Left lung (tissue), 14 donors: ENCODE measurements at places on chromosomes 12 and 14. TPM values are rescaled to one million over a fixed set of nuclear protein-coding genes. Genes with fewer than 3 reads are reported as not detected.

DNA sequence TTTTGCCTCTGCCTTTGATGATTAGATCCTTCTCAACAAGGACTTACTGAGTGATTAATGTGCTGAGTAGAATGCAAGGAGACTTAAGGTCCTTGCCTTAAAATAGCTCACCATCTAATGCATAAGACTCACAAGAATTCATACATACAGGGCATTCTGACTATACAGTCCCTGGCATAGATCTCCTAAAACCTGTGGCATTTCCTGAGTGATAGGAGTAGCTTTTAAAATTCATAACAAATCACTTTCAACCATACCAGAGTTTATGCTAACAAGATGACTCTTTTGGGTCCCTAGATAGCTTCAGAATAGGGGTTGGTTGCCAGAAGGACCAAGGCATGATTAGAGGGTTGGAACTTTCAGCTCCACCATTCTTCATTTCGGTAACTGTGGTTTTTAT is 48.8 kb downstream of the STXBP6 start:
- DNase-seq = no peak

The PIP4K2C gene
- 17.0 TPM for polyA plus RNA-seq

The AGAP2 gene
- polyA plus RNA-seq = 0.52 TPM

The MON2 gene
- polyA plus RNA-seq = 90.8 TPM

The TCL1A gene
- polyA plus RNA-seq = 1.7 TPM

DNA sequence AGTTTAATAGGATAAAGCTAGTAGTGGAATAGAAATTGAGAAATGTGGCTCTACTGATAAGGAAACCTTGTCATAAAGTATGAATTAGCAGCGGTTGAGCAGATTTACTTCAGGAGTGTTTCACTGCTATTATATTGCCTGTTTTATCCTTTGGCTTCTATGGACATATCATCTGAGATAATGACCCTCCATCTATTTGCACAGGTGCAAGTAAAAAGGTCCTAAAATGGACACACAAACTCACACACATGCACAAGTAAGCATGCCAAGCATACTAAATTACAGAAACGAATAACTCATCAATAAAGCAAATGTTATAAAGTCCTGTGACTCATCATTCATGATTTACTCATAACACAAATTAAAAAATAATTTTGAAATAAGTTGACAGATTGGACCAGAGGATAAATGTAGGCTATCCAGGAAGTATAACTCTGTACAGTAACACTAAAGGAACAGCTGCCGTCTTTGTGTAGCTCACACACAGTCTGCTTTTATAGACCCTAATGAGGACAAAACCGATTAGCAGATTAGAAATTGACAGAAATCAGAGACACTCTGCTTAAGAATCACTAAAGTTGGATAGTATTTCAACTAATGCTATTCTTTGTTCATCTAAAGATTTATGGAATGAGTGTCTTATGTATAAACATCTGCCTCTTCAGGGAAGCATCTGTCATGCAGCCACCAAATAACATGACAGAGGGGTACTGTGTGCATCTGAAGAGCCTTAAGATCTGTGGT is 73.9 kb downstream of the SYT1 start:
- no peak for DNase-seq

DNA sequence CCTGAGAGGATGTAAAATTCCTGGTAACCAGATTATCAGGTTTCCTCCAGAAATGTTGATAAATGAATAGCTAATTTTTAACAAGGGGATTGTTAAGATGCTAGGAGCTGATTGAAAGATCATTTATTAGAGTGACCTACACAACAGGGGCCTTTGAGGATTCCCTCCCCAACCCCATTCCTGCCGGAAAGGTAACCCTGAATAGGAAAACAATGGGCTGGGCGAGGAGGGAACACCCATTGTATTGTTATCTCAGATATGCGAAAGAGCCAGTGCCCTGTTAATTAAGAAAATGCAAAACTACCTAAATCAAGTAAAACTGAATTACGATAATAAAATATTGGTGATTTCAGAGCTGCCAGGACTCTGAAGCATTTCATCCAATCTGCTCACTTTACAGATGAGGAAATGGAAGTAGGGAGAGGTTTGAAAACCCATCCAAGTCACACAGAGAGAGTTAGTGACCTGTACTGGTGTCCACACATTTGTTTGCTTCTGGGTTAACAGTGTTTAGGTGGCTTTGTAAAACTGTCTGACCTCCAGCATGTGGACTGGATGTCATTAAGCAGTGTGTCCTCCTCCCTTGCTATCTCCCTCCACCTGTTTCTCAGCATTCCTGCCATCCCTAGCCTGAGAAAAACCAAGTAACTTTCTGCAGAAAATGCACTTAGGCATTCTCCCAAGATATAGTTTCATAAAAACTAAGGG is 214.8 kb downstream of the TTC6 start:
- no peak for DNase-seq

DNA sequence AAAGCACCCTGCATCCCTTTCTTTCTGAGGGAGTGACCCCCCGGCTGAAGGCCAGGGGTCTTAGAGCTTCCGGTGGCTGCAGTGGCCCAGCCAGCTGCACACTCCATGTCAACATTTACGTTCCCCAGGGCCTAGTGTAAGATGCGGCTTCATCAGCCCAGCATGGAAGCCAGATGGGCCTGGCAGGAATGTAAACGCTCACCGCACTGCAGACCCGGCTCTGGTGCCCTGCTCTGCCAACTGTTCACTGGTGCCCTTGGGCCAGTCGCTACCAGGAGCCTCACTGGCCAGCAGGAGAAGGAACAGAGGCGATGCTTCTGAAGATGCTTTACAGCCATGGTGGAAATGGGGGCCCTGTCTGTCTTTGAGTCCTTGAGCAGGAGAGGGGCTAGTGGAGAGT is 8.6 kb upstream of the TMEM119 start:
- no peak for DNase-seq

- no peak for DNase-seq
These were observed 6.7 kb downstream of the RPH3A start for GRCh38 chr12:112798048-112798760.

GRCh38 chr12:89890161-89890560 is 181.5 kb upstream of the ATP2B1 start:
- no peak for DNase-seq

DNA sequence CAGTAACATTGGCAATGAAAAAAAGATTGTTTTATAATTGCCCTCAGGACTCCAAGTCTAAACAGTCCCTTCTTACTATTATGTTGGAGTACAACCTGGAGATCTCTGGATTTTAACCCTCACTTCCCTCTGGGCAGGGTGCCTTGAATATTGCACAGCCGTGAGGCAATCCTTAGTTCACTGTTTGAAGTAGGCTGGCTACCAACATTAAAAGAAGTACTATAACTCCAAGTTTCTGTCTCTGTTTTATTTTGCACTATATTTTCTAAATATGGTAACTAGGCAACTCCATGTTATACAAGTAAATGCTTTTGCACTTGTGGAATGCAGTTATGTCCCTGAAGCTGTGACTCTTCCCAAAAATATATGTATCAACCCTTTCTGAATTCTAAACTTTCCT is 490.7 kb downstream of the EGLN3 start:
- no peak for DNase-seq

The KCNK13 gene
- 0.25 TPM for polyA plus RNA-seq

The KRT75 gene
- not detected for polyA plus RNA-seq

GRCh38 chr12:56299308-56299852 is 750 bp downstream of the CS start:
- peak; percentile 19 for DNase-seq

The MORN3 gene
- polyA plus RNA-seq = 1.6 TPM

The GNB3 gene
- polyA plus RNA-seq = 5.4 TPM

The ULK1 gene
- polyA plus RNA-seq = 30.3 TPM

GRCh38 chr12:4353785-4354208 is 25.7 kb downstream of the FGF23 start:
- DNase-seq = peak; percentile 2

DNA sequence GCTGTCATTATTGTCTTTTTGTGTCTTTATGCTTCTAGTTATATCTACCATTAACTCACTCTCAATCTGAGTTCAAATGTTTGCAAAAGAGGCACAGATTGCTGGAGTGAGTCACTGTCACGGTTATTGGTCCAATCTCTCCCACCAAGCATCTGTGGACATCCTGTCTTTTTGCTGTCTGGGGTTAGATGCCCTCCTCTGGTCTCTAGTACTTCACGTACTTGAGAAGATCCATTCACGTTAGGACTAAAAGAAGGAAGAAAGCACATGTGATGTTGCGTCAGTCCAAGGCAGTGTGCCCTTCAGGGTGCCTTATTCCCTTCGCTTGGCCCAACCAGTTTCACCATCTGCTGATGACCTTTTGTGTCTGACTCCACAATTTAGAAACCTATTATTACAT is 72.3 kb upstream of the STXBP6 start:
- DNase-seq = no peak

DNA sequence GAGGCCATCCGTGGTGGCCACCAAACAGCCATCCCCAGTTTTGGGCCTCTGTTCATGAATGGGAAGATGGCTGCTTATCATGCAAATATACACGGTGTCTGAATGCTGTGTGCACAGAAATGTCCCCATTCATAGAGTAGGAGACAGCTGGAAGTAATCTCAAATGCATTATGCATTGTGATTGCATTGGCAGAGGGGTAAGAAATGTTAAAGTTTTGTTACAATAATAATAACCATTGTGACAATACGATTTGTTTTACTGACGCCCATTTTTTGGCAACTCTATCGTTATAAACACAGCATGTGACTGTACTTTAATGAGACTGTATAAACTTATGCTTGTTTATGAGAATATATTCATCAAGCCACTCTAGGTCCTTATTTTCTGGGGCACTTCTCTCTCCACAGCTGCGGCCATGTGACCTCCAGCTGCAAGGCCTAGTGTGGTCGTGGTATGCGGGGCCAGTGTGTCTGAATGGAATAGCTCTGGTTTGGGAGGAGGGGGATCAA is 474.3 kb downstream of the VRK1 start:
- no peak for DNase-seq

The NKX2-8 gene
- not detected for polyA plus RNA-seq

DNA sequence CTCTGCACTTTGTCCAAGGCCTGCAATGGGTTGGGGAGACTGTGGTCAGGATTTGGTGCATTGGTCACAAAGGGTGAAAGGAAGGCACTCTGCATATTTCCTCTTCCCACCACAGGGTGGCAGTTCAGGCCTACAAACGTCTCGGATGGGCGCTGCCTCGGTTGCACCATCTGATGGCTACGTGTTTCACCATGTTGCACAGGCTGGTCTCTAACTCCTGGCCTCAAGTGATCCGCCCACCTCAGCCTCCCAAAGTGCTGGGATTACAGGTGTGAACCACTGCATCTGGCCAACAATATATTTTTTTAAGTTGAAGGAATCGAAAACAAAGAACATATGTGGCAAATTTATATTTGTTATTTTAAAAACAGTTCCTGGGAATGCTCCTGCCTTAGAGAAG is 35.1 kb downstream of the TMBIM6 start:
- DNase-seq = peak; percentile 66

- peak; percentile 93 for DNase-seq
These were observed 109.9 kb downstream of the NCOR2 start for GRCh38 chr12:124457287-124458219.

GRCh38 chr12:100474617-100475016 is 951 bp downstream of the NR1H4 start:
- no peak for DNase-seq

GRCh38 chr12:96070670-96071279 is 35.4 kb upstream of the LTA4H start:
- DNase-seq = no peak

The MYBPC1 gene
- 0.20 TPM for polyA plus RNA-seq

The PTGES3 gene
- polyA plus RNA-seq = 292 TPM

- no peak for DNase-seq
These were observed 1600.5 kb upstream of the SEL1L start for GRCh38 chr14:83133981-83134645.

- no peak for DNase-seq
These were observed 20.4 kb upstream of the NID2 start for GRCh38 chr14:52089218-52089617.

GRCh38 chr14:52148371-52148770 is 79.5 kb upstream of the NID2 start:
- no peak for DNase-seq

The OTX2 gene
- not detected for polyA plus RNA-seq

The LHX5 gene
- not detected for polyA plus RNA-seq

- DNase-seq = no peak
These were observed 120.1 kb downstream of the BMP4 start for GRCh38 chr14:53836551-53836950.

DNA sequence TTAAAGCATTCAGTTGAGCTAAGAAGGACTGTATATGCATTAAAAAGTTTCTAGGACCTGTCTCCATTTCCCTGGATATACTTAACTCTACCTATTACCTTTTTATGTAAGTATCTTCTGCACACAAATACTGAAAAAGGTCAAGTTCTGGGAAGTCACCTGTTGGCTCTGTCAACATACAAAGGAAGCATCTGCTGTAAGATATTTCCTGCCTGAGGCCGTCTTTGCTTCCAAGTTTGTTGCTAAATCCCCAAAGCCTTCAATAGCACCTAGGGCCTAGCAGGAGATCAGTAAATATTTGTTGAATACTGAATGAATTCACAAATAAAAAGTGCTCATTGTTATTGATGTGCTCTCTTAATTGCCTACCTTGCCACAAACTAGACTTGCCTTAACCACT is 188.4 kb downstream of the DUSP6 start:
- no peak for DNase-seq

DNA sequence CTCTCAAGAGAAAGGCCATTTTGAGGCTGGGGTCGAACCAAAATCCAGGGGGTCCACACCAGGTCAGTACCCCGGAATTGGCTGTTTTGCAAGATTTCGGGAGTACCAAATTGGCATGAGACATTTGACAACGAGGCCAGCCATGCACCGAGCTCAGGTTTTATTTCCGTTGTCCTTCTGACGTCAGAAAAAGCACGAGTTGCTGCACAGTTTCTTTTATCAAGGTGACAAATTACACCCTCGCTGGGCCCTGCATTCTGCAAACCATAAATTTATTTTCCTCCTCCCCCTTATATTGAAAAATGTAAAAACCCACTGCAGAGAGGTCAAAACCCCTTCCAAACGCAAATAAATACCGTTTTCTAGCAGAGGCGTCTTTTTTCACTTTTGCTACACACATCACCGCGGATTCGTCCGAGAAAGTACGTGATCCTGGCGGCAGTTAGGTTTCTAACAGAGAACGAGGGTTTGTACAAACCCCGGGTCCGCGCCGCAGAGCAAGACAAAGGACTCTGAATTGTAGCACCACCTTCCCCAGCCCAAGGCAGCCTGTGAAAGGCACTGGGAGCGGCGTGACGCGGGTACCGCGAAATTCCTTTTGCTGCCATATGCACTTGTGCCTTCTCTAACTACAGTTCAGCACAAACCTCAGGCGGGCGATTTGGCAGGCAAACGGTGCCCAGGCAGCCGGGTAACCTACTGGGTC is 1.8 kb downstream of the SLC38A1 start:
- DNase-seq = peak; percentile 58

The NEUROD4 gene
- not detected for polyA plus RNA-seq

The P2RX2 gene
- 4.3 TPM for polyA plus RNA-seq
